Activated CD4-positive, alpha-beta T cell treated with anti-CD3 and anti-CD28 coated beads for 24 hours (primary cell): ENCODE measurements at places on chromosomes 7 and 10.

- DNase-seq, result no peak
Measured at GRCh38 chr10:33573606-33574005, 239.1 kb upstream of the NRP1 start.

DNA sequence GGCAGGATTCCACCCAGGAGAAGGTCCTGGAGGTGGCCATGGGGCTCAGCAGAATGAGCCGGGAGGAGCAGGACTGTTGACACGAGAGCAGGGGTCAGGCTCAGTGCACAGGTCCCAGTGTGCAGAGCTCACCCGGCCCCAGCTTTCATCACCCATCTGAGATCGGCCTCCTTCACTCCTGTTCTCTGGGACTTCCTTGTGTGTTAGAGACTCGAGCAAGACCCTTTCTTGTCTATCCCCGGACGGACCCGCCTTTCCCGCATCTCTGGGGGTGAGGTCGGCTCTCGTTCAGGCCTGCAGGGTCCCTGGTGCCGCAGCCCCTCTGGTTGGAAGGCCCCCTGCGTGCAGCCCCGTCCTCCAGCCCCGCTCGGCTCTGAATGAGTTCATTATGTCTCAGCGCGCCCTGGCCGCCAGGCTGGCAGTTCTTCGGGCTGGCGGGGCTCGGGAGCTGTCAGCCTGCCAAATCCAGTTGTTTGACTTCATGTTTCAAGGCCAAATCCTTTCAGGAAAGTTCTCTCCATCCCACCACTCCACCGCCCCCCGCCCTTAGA, 127.9 kb downstream of the LHPP start:
- DNase-seq, result no peak

DNA sequence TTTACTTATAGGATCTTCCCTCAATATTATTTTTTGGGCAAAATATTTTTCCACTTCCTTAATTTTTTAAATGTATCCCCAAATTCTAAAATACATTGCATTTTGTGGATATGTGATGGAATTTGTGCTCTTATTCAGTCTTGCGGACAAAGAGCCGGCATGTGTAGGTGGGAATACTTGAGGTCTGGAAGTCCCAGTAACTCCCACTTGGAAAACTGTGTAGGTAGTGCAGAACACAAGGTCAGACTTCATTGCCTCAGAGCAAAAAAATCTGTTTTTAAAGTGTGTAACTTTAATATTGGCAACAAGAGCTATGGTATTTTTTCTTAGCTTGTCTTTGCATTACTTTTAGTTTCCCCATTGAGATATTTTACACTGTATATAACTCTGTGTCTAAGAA, 68.5 kb upstream of the SEMA3A start:
- DNase-seq, result no peak

DNA sequence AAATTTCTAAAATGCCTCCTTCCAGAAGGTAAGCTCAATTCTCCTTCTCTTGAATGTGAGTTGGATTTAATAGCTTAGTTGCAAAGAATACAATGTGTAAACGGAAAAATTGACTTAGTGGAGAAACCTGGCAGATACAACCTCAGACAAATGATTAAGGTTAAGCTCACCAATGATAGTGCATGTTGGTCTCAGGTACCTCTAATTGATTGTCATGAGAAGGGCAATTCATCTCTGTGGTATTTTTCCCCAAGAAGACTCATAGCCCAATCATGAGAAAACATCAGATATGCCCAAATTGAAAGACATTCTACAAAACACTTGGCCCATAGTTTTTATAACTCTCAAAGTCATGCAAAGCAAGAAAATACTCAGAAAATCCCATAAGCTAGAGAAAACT, 36.2 kb upstream of the TMEM106B start:
- DNase-seq, result no peak

DNA sequence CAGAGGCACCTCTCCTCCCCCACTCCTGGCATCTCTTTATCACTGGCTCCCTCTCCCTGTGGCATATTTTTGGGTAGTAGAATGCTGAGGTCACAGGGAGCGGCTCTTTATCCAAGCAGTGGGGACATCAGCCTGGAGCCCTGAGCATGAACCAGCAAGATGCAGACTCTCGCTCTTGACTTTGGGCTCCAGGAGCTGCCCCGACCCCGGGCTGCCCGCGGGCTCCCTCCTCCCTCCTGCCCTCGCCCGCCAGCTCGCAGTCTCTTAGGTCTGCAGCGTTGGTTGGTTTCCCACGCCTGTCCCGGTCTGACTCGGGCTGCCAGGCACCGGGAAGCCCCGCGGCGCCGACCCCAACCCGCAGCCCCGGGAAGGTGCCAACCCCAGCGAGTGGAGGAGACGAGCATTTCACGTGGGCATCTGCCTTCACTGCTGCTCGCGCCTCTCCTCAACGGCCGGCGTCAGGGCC, 1.3 kb downstream of the INSYN2A start:
- DNase-seq, result no peak

DNA sequence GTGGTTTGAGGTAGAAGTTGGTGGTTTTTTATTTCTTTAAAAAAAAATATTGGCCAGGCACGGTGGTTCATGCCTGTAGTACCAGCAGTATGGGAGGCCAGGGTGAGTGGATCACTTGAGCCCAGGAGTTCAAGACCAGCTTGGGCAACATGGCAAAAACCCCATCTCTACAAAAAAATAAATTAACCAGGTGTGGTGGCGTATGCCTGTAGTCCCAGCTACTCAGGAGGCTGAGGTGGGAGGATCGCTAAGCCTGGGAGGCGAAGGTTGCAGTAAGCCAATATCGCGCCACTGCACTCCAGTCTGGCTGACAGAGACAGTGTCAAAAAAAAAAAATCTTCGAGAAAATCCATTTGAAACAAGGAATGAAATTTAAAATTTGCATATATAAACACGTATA, 1.1 kb downstream of the IL2RA start:
- no peak for DNase-seq

DNA sequence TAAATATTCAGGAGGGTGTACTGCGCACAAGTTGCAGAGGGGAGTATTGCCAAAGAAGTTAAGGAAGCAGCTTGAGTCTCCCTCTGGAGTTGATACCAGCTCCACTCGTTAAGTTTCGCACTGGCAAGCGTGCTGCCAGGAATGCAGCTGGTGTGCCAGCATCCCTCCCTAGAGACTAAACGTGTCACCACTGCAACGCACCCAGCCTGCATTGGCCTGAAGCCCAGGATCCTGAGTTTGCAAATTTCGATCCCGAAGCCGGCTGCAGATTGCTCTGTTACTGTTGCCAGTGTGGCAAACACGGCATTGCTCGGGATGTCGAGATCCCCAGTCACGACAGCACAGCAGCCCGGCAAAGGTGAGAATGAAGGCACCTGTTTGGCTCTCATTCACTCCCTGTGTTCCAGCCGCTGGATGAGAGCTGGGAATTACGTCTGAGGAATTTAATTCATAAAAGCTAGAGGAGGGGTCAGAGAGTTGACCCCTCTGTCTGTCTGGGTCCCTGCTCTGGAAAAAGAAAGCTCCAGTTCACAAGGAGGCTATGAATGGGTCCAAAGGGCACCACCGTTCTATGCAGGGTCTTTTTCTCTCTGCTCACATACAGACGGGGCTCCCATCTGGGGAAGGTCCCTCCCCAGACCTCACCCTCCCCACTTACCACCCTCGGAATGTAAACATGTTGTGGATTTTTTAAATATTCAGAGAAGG, 61.0 kb downstream of the NRP1 start:
- DNase-seq, result no peak

GRCh38 chr10:60170250-60170649, 219.4 kb downstream of the ANK3 start:
- no peak for DNase-seq

DNA sequence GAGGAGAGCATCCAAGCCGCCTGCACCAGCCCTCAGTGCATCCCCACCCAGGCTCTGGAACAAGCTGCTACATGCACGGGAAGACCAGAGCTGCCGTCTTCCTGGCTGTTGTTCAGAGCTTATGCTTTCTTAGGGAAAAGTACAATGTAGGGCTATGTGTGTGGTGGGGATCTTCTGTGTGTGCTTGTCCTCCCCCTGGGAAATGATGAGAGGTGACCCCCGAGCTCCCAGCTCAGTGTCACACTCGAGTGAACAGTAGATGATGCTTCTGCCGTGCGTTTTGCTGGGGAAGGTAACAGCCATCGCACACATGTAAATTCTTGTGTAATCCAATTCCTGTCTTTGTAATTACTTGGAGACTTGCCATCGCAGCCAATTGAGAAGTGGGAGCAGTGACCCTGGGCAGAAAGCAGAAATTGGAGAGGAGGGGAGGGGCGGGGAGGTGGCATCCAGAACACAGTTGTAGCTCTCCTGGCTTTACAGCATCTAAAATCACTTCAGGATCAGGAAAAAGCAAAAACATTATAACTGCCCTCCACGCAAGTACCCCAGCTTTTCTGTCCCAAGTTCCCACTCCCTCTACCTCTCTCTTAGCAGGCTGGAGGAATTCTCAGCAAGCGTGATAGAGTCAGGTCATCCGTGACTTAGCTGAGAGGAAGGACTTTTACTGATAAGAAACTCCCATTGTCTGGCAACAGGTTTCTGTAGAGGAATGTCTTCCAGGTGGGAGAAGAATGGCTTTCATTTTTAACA, 149.6 kb downstream of the TCF7L2 start:
- no peak for DNase-seq

DNA sequence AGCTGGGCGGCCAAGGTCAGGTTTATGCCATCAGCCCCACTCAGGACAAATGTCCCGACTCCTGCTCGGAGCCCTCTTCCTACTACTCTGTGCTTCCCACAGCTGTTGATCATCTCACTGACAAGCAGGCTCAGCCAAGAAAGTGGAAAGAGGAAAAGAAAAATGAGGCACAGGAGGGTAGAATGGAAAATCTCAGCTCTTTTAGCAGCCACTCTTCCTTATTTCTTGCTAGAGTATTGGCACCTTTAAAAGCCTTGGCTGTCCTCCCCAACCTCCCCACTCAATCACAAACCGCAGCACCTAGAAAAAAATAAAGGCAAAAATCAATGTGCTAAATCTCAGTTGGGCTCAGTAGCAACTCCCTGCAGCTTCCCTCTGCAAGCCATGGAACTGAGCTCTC, 35.3 kb upstream of the AGK start:
- no peak for DNase-seq

GRCh38 chr7:31074120-31074383, 21.9 kb downstream of the ADCYAP1R1 start:
- no peak for DNase-seq

GRCh38 chr7:94856643-94857042, 50.8 kb upstream of the PPP1R9A start:
- DNase-seq, result no peak

DNA sequence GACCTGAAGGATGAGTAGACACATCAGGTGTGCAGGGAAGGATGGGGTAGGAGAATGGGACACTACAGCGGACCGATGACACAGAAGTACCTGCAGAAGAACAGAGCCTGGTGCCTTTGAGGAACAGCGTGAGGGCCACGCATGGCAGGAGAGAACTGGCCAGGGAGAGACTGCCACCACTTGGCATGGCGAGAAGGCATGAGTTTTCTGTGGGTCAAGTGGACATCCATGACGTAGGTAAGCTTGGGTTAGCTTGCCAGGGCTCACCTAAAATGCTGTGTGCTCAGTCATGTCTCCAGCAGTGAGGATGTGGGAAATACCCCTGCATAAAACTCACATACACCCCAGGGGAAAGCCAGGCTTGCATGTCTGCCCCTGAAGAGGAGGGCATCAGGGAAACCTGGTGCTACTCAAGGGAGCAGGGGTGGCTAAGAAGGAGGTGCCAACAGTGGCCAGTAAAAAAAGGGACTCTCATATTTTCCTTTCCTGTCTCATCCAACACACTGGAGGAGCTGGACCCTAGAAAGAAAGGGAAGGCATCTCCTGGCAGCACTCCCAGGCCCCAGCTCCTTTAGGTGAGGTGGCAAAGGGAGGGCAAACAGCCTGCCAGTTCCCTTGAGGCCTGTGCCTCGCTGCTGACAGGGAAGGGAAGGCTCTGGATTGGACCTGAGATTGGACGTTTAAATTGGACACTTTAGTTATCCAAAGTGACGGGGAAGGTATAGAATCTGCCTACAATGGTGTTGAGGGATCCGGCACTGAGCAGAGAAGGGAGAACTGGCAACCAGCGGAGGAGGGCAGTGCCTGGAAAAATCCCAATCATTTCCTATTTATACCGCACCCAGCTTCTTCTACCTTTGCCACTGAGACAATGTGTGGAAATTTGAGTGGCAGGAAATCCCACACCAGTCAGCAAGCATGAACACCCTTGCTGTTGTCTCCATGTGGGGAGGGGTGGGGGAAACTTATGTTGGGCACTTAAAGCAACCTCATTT, 255.7 kb downstream of the GLI3 start:
- no peak for DNase-seq

DNA sequence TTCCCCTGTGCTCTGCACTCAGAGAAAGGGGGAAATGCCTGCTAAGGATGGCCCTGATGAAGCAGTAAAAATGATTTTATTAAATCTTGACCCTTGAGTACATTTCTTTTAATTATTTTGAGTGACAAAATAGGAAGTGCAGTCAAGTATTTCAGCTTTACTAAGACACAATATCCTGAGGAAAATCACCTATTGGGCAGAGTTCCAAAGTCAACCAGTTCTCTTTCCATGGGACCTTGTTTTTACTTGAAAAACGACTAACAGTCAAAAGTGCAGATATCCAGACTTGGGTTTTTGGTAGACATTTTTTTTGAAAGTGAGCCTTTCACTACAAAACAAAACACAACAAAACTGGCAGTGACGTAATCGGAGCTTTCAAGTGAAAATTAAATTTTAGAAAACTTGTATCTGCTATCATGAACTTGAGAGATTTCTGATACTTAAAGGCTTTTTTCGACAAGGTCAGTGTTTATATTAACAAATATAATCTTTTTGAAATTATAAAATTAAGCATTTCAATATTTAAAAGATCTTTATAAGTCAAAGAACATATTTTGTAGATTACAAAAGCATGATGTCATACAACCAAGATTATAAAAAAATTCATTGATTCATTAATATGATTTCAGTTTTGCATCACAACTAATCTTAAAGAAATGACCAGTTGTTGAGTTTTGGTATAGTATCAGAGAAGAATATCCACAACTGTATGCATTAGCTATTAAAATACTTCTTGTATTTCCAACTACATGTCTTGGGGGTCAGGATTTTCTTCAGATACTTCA, 513.8 kb upstream of the AKR1E2 start:
- no peak for DNase-seq

- no peak for DNase-seq
Measured at GRCh38 chr10:133528845-133529575, 1.8 kb downstream of the CYP2E1 start.

GRCh38 chr7:147586526-147586925, 1004.0 kb upstream of the C7orf33 start:
- DNase-seq, result no peak

DNA sequence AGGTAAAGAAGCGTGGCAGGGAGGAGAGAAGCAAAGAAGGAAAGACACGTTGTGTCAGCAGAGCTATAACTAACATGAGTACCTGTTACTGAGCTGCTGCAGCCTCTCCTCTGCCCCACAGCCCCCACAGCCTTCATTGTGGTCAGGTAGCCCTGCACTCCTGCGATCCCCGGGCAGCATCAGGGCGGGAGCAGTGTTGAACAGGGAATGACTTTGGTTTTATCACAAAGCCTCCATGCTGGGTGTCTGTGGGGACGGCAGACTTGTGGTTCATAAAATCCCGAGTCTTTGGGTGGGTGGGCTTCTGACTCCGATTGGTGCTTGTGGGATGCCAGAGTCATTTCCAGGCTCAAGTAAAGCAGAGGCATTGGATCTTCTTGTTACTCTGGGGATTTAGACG, 14.8 kb upstream of the PRKAG2 start:
- no peak for DNase-seq
